ENCODE measurements at places on chromosomes 13 and 19. TPM values are rescaled to one million over a fixed set of nuclear protein-coding genes. Genes with fewer than 3 reads are reported as not detected.

Gene PALM3
- total RNA-seq = not detected

Gene ZNF765
- 13.0 TPM for total RNA-seq

Gene IGFLR1
- 5.8 TPM for total RNA-seq

Gene CEACAM4
- 3.6 TPM for total RNA-seq

Gene SLC1A6
- not detected for total RNA-seq

Gene POLR1D
- 224 TPM for total RNA-seq

Gene NLRP9
- total RNA-seq = not detected

Gene KLK12
- total RNA-seq = not detected

Gene TEX26
- total RNA-seq = not detected

Gene IGFL4
- not detected for total RNA-seq

Gene GSX1
- total RNA-seq = not detected

Gene FLT1
- total RNA-seq = 18.3 TPM
